ENCODE measurements at places on chromosomes 1 and 21.

DNA sequence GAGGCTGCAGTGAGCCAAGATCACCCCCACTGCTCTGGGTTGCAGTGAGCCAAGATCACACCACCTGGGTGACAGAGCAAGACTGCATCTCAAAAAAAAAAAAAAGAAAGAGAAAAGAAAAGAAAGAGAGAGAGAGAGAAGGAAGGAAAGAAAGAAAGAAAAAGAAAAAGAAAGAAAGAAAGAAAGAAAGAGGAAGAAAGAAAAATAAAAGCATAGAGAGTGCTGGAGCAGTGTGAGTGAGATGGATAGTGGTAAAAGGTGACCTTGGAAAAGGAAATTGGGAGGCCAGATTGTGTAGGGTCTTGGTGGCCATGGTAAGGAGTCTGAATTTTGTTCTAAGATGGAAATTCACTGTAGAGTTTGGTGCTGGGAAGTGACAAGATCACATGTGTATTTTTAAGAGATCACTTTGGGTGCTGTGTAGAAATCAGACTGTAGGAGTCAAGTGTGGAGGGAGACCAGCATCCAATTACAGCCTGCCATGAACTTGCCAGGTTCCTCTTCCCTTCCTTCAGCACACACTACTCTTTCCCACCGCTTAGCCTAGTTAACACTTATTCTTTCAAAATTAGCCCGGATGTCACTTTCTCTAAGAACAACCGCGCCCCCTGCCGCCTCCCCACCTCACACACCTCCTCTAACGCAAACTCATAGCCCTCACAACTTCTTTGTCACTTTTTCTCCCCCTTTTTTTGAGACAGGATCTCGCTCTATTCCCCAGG is 17.9 kb downstream of the MTX1 start:
- peak; percentile 68 for DNase-seq

DNA sequence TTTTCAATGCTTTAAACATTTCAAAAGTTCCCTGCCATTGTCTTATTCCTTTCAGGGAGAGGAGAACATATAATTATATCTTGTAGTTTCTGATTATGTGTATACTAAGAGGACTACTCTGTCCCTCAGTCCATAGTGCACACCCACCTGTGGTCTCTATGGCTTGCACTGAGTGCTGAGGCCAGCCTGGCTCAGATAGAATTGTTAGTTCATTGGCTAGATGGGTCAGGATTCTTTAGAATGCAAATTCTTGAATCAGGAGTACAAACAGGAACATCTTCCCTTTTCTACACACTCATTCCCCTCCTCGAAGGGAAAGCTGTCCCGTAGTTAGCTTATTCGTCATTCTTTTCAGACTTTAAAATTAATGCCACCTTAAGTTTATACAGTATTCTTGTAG is 8.2 kb downstream of the BACH1 start:
- DNase-seq: no peak

GRCh38 chr1:71170925-71171324 is 90.1 kb upstream of the ZRANB2 start:
- no peak for DNase-seq

DNA sequence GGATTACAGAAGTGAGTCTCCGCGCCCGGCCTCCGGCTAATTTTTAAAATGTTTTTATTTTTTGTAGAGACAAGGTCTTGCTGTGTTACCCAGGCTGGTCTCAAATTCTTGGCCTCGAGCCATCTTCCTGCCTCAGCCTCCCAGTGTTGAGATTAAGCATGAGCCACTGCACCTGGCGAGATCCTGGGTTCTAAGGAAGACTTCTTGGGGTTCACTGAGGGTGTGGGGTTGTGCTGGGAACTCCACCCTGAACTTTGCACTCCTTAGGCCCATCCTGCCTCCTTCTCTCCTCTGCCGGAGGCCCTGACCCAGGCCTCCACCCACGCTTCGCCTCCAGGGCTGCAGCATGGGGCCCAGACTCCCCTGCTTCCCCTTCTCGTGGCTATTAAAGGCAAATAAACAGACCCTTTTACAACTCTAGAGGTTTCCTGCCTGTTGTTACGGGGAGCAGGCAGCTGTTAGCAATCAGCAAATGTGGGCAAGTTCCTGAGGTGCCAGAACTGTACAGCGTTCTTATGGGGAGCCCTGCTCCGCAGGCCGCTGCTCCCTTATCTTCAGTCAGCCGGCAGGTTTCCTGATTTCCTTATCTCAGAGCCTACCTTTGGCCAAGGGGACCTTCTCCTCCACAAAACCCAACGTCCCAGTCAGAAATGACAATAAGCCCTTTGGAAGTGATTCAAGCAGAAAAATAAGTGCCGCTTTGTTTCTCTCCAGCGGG is 41.0 kb upstream of the LIN9 start:
- DNase-seq: no peak

- DNase-seq: no peak
Measured at GRCh38 chr1:111227851-111228747, 586 bp downstream of the CHI3L2 start.

- no peak for DNase-seq
Measured at GRCh38 chr1:24898909-24899439, 31.1 kb downstream of the RUNX3 start.

- no peak for DNase-seq
Measured at GRCh38 chr1:905811-906599, 17.7 kb upstream of the SAMD11 start.

- DNase-seq: peak; percentile 39
Measured at GRCh38 chr1:214427871-214428277, 123.5 kb downstream of the PTPN14 start.
